ENCODE measurements at places on chromosomes 11 and 22. TPM values are rescaled to one million over a fixed set of nuclear protein-coding genes. Genes with fewer than 3 reads are reported as not detected.

Gene MRGPRE
- total RNA-seq = 0.73 TPM

Gene SLC22A8
- total RNA-seq = not detected

Gene ASCL3
- total RNA-seq = not detected

Gene OR5P2
- total RNA-seq = not detected

Gene PNPLA3
- 10.6 TPM for total RNA-seq

Gene OR6M1
- total RNA-seq = not detected

Gene PDE3B
- 3.3 TPM for total RNA-seq

Gene IGSF22
- under 0.01 TPM for total RNA-seq

Gene BIRC3
- 0.37 TPM for total RNA-seq

Gene OR8D4
- 0.37 TPM for total RNA-seq
